Islet precursor cell (in vitro differentiated cells): ENCODE measurements at places on chromosomes 1 and 21.

DNA sequence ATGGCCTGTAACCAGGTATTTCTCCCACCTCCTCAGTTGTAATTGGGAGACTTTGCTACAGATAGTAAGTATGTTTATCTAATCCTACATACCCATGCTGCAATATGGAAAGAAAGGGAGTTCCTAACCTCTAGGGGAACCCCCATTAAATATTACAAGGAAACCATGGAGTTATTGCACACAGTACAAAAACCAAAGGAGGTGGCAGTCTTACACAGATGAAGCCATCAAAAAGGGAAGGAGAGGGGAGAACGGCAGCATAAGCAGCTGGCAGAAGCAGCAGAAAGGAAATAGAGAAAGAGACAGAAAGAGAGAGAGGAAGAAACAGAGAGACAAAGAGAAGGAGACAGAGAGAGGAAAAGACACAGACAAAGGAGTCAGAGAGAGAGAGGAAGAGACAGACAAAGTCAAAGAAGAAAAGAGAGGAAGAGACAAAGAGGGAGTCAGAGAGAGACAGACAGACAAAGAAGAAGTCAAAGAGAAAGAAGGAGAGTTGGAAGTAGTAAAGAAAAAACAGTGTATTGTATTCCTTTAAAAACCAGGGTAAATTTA is 142.9 kb downstream of the FASLG start:
- DNase-seq, result no peak

DNA sequence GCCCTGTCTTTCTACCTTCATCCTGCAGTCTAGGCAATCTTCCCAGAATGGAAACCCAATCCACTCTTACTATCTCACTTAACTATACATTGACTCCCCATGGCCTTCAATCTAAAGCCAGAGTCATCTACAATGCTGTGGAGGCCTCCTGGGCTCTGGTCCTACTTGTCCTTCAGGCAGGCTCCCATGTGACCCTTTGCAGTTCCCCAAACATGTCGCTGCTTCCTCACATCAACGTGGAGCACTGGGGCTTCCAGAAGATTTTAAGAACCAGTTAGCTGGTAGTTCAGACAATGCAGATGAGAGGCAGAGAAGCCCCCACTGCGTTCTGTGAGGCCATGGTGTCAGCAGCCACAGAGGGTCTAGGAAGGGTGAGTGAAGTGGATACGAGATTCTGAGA is 18.6 kb downstream of the LYPD8 start:
- no peak for DNase-seq

GRCh38 chr1:86887479-86888162 is 26.3 kb downstream of the SELENOF start:
- no peak for DNase-seq

- no peak for DNase-seq
These were observed 12.7 kb upstream of the AIM2 start for GRCh38 chr1:159089184-159089791.

GRCh38 chr1:17624611-17625233 is 85.2 kb downstream of the ARHGEF10L start:
- DNase-seq, result no peak

DNA sequence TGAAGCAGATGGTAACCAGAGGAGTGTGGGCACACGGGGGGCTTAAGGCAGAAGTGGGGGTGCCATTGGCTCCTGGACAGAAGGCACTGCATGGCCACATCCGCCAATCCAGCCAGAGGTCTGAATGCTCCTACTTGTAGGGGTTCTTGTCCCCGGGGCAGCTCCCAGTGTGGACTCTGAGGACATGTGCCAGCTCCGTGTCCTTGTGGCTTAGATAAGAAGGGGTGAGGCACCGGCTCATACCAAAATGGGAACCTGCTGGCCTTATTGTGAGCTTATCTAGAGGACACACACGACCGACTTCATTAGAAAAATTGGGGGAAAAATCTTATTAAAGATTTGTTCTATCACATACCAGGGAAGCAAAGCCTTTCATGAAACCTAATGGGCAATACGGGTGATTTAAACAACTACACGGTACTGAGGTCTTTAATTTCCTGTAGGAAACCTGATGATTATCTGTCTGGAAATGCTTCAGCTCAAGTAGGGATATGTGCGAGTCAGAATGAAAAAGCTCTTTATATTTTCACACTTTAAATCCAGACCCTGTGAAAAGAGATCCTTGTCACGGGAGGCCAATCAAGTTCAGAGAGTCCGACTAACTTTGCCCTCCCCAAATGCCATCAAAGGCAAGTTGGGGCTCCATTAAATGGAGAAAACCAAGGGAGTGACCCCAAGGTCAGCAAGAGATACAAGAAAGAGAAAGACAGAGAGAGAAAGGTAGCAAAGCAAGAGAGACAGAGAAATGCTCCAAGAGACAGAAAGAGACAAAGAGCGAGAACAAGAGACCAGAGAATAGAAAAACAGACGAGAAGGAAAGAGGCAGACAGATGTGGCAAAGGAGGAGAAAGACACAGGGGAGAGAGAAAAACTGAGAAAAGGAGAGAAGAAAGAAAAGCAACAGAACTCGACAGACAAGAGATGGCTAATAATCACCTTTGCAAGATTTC is 14.1 kb upstream of the KCNN3 start:
- DNase-seq, result no peak

GRCh38 chr21:37665230-37666024 is 250.8 kb downstream of the KCNJ6 start:
- DNase-seq, result no peak

- no peak for DNase-seq
These were observed 152.3 kb downstream of the PCNX2 start for GRCh38 chr1:233143241-233143640.

GRCh38 chr1:235923466-235924021 is 56.8 kb upstream of the LYST start:
- DNase-seq, result peak; percentile 69

DNA sequence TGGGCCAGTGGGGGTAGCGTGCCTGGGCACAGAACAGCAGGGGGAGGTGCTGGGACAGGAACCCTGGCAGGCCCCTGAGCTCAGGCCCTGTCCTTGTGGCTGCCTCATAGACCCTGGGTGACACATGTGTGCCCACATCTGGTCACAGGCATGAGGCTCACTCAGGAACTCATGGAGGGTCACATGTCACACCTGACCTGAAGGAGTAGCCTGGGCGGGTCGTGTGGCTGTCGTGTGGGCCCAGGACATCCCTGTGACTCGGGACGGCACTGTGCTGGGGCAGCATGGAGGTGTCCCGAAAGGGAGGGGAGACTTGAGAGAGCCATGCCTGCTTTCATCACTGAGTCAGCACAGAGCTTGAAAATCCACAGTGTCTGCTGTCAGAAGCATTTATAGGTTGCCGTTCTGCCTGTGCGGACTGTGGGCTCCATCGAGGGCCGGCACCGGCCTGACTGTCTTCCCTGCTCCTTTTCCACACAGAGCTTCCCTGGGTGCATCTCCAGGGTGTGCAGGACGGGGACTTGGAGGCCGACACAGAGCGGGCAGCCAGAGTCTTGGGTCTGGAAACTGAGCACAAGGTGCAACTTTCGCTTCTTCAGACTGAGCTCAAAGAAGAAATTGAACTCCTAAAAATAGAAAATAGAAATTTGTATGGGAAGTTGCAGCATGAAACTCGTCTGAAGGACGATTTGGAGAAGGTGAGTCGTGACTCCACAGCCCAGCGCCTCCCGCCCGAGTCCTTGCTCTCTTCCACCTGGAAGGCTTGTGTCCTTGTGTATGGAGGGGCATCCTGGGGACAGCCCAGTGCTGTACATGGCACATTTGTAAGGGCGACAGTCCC is 32.8 kb downstream of the PCNT start:
- DNase-seq, result no peak

DNA sequence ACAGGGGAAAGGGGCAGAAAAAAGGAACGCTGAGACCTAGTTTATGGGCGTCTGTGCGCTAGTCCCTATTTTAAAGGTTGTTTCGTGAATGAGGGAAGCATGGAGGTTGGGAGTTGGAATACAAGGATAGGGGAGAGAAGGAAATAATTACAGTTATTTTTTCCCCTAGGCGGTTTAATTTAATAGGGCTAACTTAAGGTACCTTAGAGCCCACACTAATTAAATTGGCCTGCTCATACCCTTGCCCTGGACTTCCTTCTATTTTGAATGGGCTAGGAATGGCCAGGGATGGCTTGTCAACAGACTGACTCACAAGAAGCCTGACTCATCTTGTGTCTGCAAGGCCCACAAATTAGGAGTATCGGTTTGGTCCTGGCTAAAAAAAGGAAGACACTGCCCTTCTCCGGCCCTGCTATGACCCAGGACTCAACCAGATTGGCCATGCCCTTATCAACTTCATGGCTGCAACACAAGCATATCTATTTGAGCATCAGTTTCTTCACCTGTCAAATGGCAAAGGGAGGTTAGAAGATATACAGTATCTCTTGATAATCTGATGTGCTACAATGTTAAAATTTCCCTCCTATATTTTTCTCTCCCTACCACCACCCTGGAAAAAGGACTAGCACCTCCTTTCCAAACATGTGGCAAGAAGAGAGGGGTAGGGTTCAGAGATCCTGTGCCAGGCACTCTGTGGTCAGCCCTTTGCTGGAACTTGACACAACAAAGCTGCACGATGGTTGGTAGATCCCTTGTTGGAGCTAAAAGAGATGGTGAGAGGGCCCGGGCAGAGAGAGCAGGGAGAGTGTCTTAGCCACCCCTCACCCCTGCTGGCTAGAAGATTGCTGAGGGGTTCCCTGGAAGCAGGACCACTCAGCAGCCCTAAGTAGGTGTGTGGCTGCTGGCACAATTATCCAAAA is 2.2 kb upstream of the SSBP3 start:
- DNase-seq, result peak; percentile 94

GRCh38 chr1:220370041-220370700 is 97.9 kb upstream of the RAB3GAP2 start:
- peak; percentile 92 for DNase-seq

GRCh38 chr1:106717591-106717990 is 338.9 kb upstream of the PRMT6 start:
- DNase-seq, result no peak

DNA sequence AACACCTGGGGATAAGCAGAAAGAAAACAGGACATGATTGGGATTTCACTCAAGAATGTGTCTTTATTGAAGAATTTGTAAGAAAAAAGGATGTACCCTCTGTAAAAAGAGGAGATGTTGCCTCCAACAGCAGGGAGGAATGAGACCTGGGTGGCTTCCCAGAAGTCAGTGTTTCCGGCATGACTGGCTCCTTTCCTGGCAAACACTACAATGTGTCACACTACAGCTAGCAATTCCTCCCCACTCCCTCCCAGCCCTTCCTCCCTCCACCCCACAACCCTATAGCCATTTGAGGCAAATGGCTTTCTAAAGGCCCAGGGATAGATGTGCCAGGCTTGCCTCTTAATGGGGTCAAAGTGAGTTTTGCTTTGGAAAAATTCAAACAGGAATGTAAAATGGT is 11.5 kb upstream of the COL8A2 start:
- no peak for DNase-seq

DNA sequence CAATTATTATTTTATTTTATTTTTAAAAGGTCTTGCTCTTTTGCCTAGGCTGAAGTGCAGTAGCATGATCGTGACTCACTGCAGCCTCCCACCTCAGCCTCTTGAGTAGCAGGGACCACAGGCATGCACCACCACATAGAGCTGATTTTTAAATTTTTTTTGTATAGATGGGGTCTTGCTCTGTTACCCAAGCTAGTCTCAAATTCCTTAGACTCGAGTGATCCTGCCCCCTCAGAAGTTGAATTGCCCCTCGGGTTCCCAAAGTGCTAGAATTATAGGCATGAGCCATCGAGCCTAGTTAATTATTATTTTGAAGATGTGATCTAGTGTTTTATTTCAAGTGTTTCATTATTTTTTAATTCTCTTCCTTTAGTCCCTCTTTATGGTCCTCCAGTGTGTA is 12.2 kb downstream of the MSH4 start:
- DNase-seq, result no peak

GRCh38 chr1:171265686-171266085 is 17.4 kb downstream of the FMO1 start:
- no peak for DNase-seq

GRCh38 chr1:183996396-183996795 is 41.1 kb downstream of the COLGALT2 start:
- DNase-seq, result peak; percentile 69

DNA sequence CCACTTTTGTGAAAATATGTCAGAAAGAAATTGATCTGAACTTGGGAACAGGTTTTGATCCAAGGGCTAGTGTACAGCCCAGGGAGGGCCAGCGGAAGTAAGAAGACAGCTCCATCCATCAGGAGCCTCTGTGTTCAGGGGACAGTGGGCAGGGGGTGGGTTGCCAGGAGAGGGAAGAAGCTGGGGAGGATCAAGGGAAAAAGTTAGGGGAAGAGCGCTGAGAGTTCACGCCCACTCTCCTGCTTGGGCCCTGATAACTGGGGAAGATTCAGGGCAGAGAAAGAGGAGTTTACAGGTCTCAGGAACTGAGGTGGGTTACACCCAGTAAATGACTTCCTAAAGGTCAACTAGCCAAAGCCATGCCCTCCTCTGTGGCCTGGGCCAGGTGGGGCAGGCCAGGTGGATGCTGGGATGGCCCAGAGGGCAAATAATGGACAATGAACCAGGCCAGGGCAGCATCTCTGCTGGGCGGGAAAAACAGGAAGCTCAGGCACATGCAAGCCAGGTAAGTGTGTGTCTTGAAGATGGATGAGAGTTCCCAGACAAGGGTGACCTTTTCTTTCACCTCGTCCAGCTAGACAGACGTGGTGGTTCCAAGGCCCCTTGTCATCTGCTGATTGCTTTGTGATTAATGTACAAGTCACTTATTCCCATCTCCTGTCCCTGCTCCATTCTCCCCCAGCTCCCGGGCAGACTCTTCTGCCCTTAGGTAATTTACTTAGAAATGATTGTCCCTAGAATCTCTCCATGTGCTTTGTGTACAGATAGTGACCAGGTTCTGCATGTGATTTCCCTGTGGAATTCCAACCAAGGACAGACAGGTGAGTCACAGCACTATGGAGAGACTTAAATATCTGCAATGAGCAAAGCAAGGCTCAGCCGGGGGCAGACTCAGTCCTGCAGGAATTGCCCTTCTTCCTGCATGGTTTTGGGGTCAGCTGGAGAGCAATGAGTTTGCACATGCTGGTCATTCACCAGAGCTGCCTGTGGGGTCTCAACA is 57.0 kb downstream of the MDM4 start:
- DNase-seq, result peak; percentile 92

GRCh38 chr1:35717911-35718476 is 690 bp downstream of the C1orf216 start:
- DNase-seq, result peak; percentile 81

DNA sequence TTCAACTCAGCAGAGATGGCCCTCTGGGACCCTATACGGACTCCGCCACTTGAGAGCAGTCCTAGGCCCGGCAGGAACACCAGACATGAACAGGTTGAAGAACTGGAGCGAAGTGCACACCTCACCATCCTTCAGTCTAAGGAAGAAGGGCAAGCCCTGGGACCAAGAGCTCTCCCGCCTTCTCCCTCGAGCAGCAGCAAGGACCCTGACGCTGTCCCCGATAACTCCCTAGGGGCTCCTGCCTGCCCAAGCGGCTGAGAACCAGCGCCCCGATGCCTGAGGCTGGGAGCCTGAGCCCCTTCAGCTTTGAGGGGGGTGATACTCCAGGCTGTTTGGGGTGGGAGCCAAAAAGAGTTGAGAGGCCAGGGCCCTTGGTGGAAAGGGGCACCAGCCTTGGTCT is 10.2 kb downstream of the TMEM81 start:
- DNase-seq, result peak; percentile 47

DNA sequence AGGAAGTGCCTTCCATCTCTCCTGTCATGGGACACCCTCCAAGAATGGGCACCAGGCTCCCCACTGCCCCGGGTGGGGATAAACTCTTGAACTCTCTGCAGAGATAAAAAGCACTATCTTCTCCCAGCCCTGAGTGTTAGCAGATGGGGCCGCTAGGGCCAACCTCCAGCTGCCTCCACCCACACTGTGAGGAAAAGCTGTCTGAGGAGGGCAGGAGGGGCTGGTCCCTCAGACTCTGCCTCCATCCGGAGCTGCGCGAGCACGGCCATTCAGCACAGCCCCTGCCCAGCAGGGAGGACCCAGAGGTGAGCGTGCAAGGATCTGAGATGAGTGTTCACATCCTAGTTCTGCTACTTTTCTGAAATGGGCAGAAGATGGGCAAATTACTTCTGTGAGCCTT is 51.8 kb upstream of the TRABD2B start:
- DNase-seq, result no peak
